ENCODE measurements at places on chromosomes 4 and X.
A peak's percentile ranks its signal among the peaks of the same experiment; 100 is the strongest.

GRCh38 chr4:159363361-159363760, 260.5 kb downstream of the RAPGEF2 start:
- no peak for DNase-seq

GRCh38 chr4:45317276-45317675, 590.9 kb upstream of the GNPDA2 start:
- no peak for DNase-seq

DNA sequence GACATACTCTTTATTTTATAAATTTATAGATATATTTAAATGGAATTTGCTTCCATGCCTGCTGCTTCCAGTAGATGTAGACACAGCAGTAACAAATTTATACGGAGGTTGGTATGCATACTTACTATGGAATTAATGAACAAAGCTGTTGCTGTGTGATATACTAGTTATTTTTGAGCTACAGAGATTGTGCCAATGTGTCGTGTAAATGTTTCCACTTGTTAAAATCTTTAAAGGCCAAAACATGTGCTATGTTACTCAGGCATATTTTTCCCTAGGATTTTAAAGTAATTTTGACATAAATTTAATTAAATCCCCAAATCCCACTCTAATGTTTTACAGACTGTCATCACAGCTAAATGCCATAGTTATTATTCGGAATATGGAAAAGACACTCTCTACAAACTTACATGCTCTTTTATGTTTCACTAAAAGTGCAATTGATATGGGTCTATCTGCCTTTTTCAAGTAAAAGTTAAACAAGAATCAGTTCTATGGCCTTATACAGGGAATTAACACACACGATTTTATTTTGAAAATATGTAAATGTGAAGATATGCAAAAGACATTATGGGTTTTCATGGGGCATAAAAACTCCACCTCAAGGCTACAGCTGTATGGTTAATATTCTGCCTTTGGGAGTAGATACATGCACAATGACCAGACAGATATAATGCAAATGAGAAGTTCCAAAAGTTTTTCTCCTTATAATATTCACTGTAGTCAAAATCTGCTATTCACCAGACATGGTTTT, 256.8 kb downstream of the FSTL5 start:
- DNase-seq: no peak

DNA sequence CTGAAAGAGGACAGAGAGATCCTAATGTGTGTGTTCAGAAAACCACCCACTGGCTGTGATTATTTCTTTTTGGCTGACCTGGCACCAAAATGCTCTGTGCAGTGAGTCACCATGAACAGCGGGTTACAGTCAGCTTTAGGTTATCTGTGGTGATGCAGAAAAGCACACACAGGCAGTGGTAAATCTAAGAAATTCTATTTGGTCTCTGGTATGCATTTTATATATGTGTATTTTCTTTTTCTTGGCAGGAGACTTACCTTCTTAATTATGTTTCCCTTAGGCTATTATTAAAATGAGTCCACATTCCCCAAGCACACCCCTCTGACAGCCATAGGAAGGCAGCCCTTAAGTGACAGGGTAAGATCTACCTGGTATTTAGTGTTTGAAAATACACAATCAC, 79.1 kb upstream of the TFDP3 start:
- DNase-seq: no peak

- no peak for DNase-seq
Measured at GRCh38 chr4:173217727-173218126, 49.1 kb downstream of the GALNT7 start.

- DNase-seq: no peak
Measured at GRCh38 chr4:157741642-157742041, 431.2 kb downstream of the GASK1B start.

- DNase-seq: no peak
Measured at GRCh38 chr4:2630556-2631273, 94.3 kb downstream of the FAM193A start.

- DNase-seq: no peak
Measured at GRCh38 chr4:152540293-152540674, 4.4 kb upstream of the FBXW7 start.

- no peak for DNase-seq
Measured at GRCh38 chr4:186757696-186758355, 34.2 kb upstream of the FAT1 start.

DNA sequence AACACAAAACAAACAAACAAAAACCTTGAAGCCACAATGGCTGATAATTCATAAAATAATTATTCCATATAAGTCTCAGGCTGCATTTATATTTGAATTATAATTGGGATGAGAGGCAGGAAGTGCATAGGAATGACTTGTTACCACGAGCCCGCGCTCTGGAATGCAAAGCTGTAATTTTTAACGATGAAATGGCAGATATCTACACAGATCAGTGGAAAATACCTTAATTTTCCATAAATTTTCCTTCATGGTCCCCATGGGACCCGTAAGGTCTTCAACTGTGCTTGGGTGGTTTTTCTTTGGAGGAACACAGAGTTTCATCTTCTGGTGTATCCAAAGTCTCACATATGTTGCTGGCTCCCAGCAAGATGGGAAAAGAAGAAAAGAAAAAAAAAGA, 226.8 kb downstream of the SHOX start:
- peak; percentile 1 for DNase-seq

DNA sequence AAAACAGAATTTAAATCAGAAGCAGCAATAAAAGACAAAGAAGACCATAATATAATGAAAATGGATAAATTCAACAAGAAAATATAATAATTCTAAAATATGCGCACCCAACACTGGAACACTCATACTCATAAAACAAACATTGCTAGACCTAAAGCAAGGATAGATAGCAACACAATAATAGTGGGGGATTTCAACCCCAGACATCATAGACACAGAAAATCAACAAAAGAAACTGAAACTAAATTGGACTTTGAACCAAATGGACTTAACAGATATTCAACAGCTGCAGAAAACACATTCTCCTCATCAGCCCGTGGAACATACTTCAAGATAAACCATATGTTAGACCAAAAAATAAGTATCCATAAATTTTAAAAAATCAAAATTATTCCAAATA, 1552.6 kb downstream of the C4orf33 start:
- no peak for DNase-seq

GRCh38 chr4:165761963-165762362, 111.1 kb upstream of the TLL1 start:
- DNase-seq: no peak

DNA sequence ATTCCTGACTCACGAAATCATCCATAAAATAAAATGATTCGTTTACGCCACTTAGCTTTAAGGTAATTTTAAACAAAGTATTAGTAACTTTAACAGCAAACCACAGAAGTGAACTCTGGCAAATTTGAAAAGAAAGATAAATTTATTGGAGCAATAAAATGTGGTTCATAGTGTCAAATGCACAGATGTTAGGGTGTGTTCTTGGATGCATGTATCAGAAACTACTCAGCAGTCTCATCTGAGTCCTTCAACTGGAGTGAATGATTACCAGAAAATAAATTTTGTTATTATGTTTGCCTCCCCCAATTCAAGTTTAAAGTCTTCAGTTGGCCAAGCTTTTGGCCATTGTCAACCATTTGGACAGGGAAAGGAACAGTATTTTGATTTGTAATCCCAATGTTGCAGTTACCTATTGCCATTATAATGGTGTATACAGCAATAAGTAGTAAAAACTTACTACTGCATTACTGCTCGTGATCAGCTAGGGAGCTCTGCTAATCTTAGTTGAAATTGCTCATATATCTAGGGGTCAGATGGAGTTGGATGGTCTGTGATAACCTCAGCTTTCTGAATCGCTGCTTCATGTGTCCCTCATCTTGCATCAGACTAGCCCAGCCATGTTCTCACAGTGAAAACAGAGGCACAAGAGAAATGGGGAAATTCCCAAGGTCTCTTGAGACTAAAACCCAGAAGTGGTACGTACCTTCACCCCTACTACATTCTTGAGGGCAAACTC, 254.6 kb upstream of the KCNIP4 start:
- DNase-seq: no peak

GRCh38 chrX:131704136-131704695, 160.3 kb downstream of the OR13H1 start:
- DNase-seq: no peak

DNA sequence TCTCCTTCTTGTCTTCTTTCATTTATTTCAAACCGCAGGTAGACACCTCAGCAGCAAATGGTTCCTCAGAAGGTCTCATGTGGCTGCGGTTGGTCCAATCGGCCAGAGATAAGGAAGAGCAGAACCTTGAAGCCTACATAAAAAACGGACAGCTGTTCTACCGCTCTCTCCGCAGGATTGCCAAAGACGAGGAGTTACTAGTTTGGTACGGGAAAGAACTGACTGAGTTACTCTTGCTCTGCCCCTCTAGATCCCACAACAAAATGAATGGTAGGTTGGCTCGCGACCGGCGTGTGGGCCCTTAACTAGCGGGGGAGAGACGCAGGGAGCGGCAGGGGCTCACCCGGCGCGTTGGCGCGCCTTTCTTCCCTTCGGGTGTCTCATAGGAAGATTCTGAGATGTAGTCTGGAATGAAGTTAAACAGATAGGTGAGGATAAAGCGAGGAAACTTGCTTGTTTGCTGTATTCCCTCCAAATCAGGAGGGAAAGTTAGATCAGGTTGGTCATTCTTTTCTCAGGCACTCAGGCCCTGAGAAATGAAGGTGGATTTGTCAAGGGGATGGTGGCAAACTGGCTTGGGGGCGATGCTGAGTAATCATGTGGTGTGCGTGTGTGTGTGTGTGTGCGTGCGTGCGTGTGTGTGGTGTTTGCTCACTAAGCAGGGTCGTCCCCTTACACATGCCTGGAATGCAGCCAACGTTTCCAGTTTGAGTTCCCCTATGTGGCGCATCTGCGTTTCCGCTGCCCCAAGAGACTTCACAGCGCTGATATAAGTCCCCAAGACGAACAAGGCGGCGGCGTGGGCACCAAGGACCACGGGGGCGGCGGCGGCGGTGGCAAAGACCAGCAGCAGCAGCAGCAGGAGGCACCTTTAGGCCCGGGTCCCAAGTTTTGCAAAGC, 4.2 kb downstream of the PRDM8 start:
- no peak for DNase-seq

GRCh38 chr4:112818594-112818965, 181.6 kb downstream of the LARP7 start:
- DNase-seq: no peak

DNA sequence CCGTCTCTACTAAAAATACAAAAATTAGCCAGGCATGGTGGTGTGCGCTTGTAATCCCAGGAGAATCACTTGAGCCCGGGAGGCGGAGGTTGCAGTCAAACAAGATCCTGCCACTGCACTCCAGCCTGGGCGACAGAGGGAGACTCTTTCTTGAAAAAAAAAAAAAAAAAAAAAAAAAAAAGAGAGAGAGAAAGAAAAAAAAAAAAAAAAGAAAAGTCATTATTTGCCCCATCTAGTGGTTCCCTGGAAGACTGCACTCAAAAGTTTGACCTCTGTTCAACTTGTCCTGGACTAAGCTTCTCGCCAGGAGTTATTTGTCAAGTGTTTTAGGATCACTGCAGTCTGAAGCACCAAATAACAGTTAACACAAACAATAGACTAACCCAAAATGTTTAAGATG, 45.3 kb upstream of the KCTD8 start:
- DNase-seq: no peak

- no peak for DNase-seq
Measured at GRCh38 chrX:133475521-133475920, 60.2 kb upstream of the GPC4 start.

GRCh38 chr4:3174371-3175338, 74.3 kb upstream of the MSANTD1 start:
- DNase-seq: no peak

DNA sequence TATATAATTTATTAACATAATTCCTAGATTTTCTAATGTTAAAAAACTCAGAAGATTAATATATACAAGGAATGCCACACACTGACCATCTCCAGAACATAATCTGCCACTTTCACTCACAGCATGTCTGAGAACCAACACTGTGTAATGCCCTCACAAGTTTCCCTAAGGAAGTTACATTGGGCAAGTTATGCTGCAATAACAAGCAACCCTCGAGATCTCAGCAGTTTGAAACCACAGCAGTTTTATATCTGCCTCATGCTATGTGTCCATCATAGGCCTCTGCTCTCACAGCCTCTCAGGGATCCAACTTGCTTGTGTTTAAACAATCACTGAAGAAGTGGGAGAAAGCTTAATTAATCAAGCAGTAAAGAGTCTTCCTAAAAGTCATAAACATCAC, 250.0 kb upstream of the SLC7A11 start:
- DNase-seq: no peak

DNA sequence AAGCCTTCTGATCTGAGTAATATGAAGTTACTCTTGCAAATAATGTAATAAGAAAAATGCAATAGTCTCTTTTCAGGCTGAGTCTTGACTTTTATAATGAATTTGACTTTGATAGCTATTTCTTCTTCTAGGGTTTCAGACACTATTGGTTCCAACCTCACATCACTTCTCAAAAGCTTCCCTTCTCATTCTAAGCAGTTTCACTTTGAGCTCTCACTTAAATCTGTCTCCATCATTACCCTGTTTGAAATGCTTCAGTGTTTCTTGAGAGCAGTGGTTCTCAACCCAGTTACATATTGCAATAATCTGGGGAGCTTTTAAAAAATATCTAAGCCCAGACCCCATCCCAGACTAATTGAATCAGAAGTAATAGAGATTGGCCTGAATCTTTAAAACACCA, 40.5 kb upstream of the BMP2K start:
- no peak for DNase-seq

GRCh38 chr4:5812506-5813229, 80.2 kb downstream of the CRMP1 start:
- no peak for DNase-seq

- DNase-seq: no peak
Measured at GRCh38 chr4:83382850-83383249, 48.2 kb upstream of the HPSE start.

DNA sequence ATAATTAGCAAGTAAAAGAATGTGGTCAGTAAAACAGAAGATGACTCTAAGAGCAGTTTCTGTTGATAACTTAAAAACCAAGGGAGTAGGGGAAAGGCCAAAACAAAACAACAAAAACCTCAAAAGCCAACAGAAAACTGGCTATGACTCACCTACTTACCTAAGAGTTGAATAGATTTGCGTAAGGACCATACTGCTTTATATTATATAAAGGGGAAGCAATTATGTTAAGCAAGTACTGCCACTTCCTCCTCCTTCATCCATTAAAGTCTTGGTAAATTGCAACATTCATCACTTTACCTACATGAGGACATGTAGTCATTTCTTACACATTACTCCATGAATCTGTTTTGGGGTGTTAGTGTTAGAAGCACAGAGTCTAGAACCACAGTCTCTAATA, 85.9 kb upstream of the FAM47A start:
- DNase-seq: no peak

DNA sequence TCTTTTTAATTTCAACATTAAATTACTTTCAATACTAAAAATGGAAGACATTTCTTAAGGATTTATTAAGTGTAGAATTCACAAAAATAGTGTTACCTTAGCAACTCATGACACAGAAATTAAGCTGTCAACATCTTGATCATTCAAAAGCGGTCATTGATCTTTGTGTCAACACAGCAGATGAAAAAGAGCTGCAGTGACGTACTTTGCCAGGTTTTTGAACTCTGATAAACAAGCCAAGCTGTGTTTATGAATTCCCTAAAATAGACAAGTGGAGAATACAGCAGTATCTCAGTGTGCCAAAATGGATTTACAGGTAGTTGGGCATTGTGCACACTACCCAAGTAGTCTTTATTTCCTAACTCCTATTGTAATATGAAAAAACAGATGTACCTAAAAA, 1141.8 kb upstream of the PCDH7 start:
- DNase-seq: no peak

GRCh38 chr4:64883087-64883807, 474.0 kb upstream of the TECRL start:
- DNase-seq: no peak

Measured in osteocyte (in vitro differentiated cells).